ENCODE measurements at places on chromosomes 2 and 18. TPM values are rescaled to one million over a fixed set of nuclear protein-coding genes. Genes with fewer than 3 reads are reported as not detected.

GRCh38 chr2:30159766-30160165 is 13.0 kb downstream of the YPEL5 start:
- DNase-seq: no peak
- H3K36me3 ChIP-seq: peaks cover 9% of the 10 kb centered on the region
- H3K4me1 ChIP-seq: no peaks in the 10 kb centered on the region
- H3K27me3 ChIP-seq: no peaks in the 10 kb centered on the region
- no peak overlapping the region for H3K27ac ChIP-seq

Gene DSG4
- not detected for total RNA-seq

Gene MCFD2
- total RNA-seq: 79.8 TPM

Gene WNT6
- total RNA-seq: not detected

DNA sequence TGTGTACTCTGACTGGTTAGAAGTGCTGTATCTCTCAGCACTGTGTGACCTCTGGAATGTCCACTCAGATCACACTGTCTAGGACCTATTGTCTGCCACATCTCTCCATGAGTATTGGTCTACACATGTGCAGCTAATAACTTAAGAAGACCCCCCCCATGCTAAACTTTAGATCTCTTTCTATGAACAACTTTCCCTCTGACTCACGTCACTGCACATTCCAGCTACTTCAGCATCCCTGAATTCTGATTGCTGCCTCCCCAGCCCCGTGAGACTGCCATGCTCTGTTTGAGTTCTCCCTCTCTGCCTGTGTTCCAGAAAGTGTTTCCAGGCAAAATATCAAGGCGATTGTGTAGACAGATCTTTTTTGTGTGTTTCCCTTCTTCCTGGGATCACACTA is 41.8 kb downstream of the RAPGEF4 start:
- no peaks in the 10 kb centered on the region for H3K27me3 ChIP-seq
- no peaks in the 10 kb centered on the region for H3K36me3 ChIP-seq
- H3K4me3 ChIP-seq: no peak overlapping the region
- no peak for DNase-seq
- H3K27ac ChIP-seq: no peak overlapping the region
- H3K4me1 ChIP-seq: peaks cover 7% of the 10 kb centered on the region

All from neural crest cell (in vitro differentiated cells).